ENCODE measurements at places on chromosomes 3 and 15. TPM values are rescaled to one million over a fixed set of nuclear protein-coding genes. Genes with fewer than 3 reads are reported as not detected.
A peak's percentile ranks its signal among the peaks of the same experiment; 100 is the strongest.

- no peak overlapping the region for H3K27ac ChIP-seq
- peak overlapping the region; percentile 4 for H3K4me3 ChIP-seq
- no peak for DNase-seq
- H3K36me3 ChIP-seq, result no peaks in the 10 kb centered on the region
- H3K4me1 ChIP-seq, result peaks cover 7% of the 10 kb centered on the region
These were observed 902 bp downstream of the P2RY13 start for GRCh38 chr3:151328298-151328995.

GRCh38 chr3:184227481-184227935 is 1.9 kb upstream of the VWA5B2 start:
- peaks cover 36% of the 10 kb centered on the region for H3K27me3 ChIP-seq
- peak; percentile 54 for DNase-seq
- no peak overlapping the region for H3K27ac ChIP-seq
- H3K4me1 ChIP-seq, result peaks cover 10% of the 10 kb centered on the region

DNA sequence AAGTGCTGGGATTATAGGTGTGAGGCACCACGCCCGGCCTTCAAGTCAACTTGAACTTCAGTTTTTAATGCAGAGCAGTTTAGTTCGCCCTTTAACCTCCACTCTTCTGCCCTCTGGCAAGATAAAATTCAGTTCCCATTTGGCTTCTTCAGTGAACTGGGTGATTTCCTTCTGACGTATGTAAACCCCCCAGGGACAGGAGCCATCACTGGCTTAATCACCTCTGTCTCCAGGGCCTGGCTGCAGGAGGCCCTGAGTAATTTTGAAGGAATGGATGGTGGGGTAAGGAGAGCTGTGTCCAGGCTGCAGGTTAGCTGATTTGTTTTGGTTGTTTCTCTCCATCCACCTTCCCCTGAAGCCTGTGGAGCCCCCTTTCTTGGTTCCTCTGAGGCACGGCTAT is 11.9 kb downstream of the MCM2 start:
- H3K4me3 ChIP-seq, result no peak overlapping the region
- H3K27ac ChIP-seq, result no peak overlapping the region
- H3K36me3 ChIP-seq, result peaks cover 43% of the 10 kb centered on the region

GRCh38 chr3:106208251-106208650 is 339.4 kb upstream of the CBLB start:
- peaks cover 32% of the 10 kb centered on the region for H3K4me1 ChIP-seq
- H3K27ac ChIP-seq, result peak overlapping the region; percentile 85
- H3K36me3 ChIP-seq, result peaks cover 11% of the 10 kb centered on the region
- H3K4me3 ChIP-seq, result no peak overlapping the region

PROK2 gene
- not detected for polyA plus RNA-seq

PLSCR4 gene
- polyA plus RNA-seq, result not detected

DNA sequence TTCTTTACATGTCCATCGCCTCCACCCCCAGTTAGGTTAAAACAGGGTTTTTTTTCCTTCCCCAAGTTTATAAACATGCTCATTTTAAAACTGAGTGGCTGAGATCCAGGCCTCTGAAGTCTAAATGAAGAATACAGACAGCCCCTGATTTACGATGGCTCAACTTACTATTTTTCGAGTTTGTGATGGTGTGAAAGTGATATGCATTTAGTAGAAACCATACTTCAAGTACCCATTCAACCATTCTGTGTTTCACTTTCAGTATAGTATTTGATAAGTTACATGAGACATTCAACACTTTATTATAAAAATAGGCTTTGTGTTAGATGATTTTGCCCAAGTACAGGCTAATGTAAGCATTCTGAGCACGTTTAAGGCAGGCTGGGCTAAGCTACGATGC is 30.5 kb upstream of the GNB5 start:
- H3K4me1 ChIP-seq, result peaks cover 25% of the 10 kb centered on the region
- H3K27me3 ChIP-seq, result no peaks in the 10 kb centered on the region
- H3K4me3 ChIP-seq, result peak overlapping the region; percentile 72
- DNase-seq, result no peak
- H3K27ac ChIP-seq, result peak overlapping the region; percentile 94

DNA sequence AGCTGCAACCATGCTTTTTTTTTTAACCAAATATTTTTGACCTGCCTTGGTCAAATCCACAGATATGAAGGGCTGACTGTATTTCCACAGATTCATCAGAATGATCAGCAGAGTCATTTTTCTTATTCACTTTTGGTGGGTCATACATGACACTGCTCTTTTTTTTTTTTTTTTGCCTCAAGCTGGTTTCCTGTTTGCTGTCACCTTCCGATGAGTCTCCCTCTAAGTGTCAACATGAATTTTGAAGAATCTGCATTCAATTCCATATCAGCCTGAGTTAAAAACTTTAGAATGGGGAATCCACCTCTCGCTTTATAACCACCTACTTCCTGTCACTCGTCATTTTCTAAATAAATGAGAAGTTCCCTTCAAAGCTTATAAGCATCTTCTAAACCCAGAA is 2.2 kb upstream of the SLC12A8 start:
- no peak for DNase-seq
- peaks cover 28% of the 10 kb centered on the region for H3K27me3 ChIP-seq
- peaks cover 14% of the 10 kb centered on the region for H3K4me1 ChIP-seq
- H3K36me3 ChIP-seq, result no peaks in the 10 kb centered on the region
- no peak overlapping the region for H3K4me3 ChIP-seq

DNA sequence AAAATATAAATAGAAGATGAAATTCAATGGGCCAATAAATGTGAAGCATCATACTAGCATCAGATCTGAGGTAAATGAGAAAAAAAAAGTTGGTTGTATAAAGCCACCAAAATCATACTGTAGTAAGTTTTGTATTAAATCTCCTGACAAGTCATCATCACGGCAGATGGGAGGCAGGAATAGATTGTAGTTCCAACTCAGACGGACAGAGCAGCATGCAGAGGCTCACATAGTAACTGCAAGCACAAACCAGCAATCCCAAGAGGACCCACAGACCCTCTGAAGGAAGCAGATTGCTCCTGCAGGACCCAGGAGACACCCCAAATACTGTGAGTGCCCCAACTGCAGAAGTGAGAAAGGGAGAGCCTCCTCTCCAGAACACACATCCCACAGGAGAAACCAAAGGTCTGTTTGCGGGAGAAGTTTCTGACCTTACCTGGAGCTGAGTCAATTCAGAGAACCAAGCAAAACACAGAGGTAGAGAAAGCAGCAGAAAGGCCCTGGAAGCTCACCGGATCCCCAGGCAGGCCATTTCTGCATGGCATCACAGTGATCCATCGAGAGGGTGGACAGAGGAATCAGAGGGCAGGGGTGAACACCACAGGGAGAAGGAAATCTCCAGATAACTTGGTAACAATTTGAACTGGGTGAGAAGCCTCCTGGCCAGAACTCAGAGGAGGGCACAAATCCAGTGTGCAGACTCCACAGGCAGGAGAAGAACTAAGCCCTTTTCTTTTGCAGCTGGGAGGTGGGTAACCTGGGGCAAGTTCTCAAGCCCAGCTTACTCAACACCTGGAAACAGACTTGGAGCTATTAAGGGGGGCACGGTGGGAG is 141.6 kb upstream of the ARHGEF26 start:
- DNase-seq, result no peak
- no peaks in the 10 kb centered on the region for H3K4me1 ChIP-seq
- no peak overlapping the region for H3K27ac ChIP-seq
- peaks cover 2% of the 10 kb centered on the region for H3K27me3 ChIP-seq
- no peaks in the 10 kb centered on the region for H3K36me3 ChIP-seq

- H3K27me3 ChIP-seq, result no peaks in the 10 kb centered on the region
- H3K36me3 ChIP-seq, result no peaks in the 10 kb centered on the region
- H3K27ac ChIP-seq, result no peak overlapping the region
- DNase-seq, result no peak
- no peaks in the 10 kb centered on the region for H3K4me1 ChIP-seq
- H3K4me3 ChIP-seq, result no peak overlapping the region
These were observed 159.8 kb downstream of the WNT5A start for GRCh38 chr3:55327131-55327920.

- no peak overlapping the region for H3K4me3 ChIP-seq
- DNase-seq, result no peak
- H3K27me3 ChIP-seq, result no peaks in the 10 kb centered on the region
- peaks cover 10% of the 10 kb centered on the region for H3K4me1 ChIP-seq
- no peak overlapping the region for H3K27ac ChIP-seq
These were observed 77.0 kb downstream of the LPP start for GRCh38 chr3:188230962-188231361.

CLDN1 gene
- not detected for polyA plus RNA-seq

- peaks cover 50% of the 10 kb centered on the region for H3K4me1 ChIP-seq
- peak; percentile 28 for DNase-seq
- no peak overlapping the region for H3K27ac ChIP-seq
- peak overlapping the region; percentile 70 for H3K4me3 ChIP-seq
These were observed 533 bp upstream of the SMAD3 start for GRCh38 chr15:67064607-67065530.

- H3K27ac ChIP-seq, result no peak overlapping the region
- no peak overlapping the region for H3K4me3 ChIP-seq
- DNase-seq, result no peak
- H3K4me1 ChIP-seq, result no peaks in the 10 kb centered on the region
These were observed 36.3 kb upstream of the MEIS2 start for GRCh38 chr15:37136666-37137065.

GRCh38 chr15:41967506-41968206 is 4.7 kb downstream of the EHD4 start:
- no peak overlapping the region for H3K4me3 ChIP-seq
- H3K4me1 ChIP-seq, result peaks cover 53% of the 10 kb centered on the region
- no peak for DNase-seq
- peaks cover 2% of the 10 kb centered on the region for H3K36me3 ChIP-seq

GRCh38 chr3:167863811-167864551 is 128.5 kb downstream of the SERPINI1 start:
- peaks cover 3% of the 10 kb centered on the region for H3K27me3 ChIP-seq
- no peak overlapping the region for H3K27ac ChIP-seq
- no peaks in the 10 kb centered on the region for H3K4me1 ChIP-seq

GRCh38 chr3:171640520-171641412 is 169.5 kb downstream of the PLD1 start:
- H3K4me1 ChIP-seq, result no peaks in the 10 kb centered on the region
- H3K4me3 ChIP-seq, result no peak overlapping the region
- no peak for DNase-seq
- H3K27ac ChIP-seq, result no peak overlapping the region
- H3K27me3 ChIP-seq, result peaks cover 5% of the 10 kb centered on the region

DNA sequence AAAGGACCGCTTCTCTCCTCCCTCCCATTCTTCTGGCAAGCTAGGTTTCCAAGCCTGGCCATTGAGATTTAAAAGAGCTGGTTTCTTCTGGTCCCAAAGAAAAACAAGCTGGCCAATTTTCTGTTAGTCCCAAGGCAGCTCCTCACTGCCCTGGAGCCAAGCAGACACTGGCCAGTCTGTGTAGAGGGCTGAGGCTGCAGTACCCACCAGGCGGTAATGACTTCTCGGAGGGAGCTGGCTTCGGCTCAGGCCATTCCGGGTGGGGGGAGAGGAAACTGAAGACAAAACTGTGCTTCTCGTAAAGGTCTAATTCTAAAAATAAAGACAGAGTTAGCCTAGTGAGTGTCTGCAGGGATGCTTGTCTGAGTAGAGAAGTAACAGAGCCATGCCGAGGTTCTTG is 78.5 kb upstream of the SMAD3 start:
- no peaks in the 10 kb centered on the region for H3K4me1 ChIP-seq
- no peak for DNase-seq
- H3K36me3 ChIP-seq, result no peaks in the 10 kb centered on the region

DNA sequence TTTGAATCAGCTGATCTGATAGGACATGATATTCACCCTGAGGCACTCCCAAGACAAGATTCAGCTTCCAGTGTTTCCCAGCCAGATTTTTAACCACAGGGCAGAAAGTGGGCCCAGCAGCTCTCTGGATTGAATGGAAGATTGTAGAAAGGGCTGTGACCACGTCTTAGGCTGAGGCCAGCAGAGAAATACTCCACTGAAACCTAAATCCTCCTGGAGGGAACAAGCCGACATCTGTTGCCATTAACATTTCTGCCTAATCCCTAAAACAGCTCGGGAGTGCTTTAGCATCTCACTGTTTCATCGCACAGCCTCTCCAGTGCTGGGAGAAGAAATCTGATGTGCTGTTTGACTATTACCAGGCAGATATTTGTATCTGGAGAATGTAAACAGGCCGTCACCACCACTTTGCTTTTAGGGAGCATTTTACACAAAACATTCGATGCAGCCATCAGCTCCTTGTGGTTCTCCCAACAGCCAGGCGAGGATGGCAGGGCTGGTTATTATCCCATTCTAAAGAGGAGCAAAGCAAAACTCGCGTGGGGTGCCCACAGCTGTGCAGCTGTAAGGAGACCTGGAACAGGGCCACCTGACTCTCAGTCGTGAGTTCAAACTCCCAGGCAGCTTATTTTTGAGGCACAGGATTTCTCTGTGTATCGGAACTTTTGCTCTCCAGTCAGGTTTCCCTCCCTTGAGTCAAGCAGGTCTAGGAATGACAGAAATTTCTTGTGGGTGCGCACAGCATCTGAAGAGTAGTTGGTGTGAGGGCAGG is 117.4 kb downstream of the LIPC start:
- H3K27ac ChIP-seq, result no peak overlapping the region
- H3K36me3 ChIP-seq, result peaks cover 2% of the 10 kb centered on the region
- DNase-seq, result no peak
- peaks cover 22% of the 10 kb centered on the region for H3K4me1 ChIP-seq

- H3K4me1 ChIP-seq, result no peaks in the 10 kb centered on the region
- no peaks in the 10 kb centered on the region for H3K27me3 ChIP-seq
- no peak overlapping the region for H3K4me3 ChIP-seq
- DNase-seq, result no peak
- no peaks in the 10 kb centered on the region for H3K36me3 ChIP-seq
These were observed 67.8 kb downstream of the THRB start for GRCh38 chr3:24426896-24427295.

GRCh38 chr3:136606990-136607389 is 145.2 kb downstream of the STAG1 start:
- H3K4me1 ChIP-seq, result peaks cover 8% of the 10 kb centered on the region
- no peak overlapping the region for H3K27ac ChIP-seq
- no peaks in the 10 kb centered on the region for H3K27me3 ChIP-seq
- no peak for DNase-seq

TYRO3 gene
- not detected for polyA plus RNA-seq

GCNT3 gene
- not detected for polyA plus RNA-seq

- no peak overlapping the region for H3K27ac ChIP-seq
- no peak for DNase-seq
- H3K27me3 ChIP-seq, result no peaks in the 10 kb centered on the region
- H3K4me1 ChIP-seq, result peaks cover 3% of the 10 kb centered on the region
These were observed 55.4 kb downstream of the BFSP2 start for GRCh38 chr3:133455281-133455680.

CCDC39 gene
- polyA plus RNA-seq, result not detected

GRCh38 chr3:46997453-46998091 is 18.1 kb downstream of the NBEAL2 start:
- H3K27me3 ChIP-seq, result no peaks in the 10 kb centered on the region
- peaks cover 23% of the 10 kb centered on the region for H3K4me1 ChIP-seq
- no peak overlapping the region for H3K27ac ChIP-seq
- DNase-seq, result no peak
- peak overlapping the region; percentile 3 for H3K4me3 ChIP-seq

ZNF717 gene
- polyA plus RNA-seq, result 6.5 TPM

CFAP100 gene
- polyA plus RNA-seq, result not detected

GRCh38 chr3:126051741-126052140 is 32.2 kb downstream of the SLC41A3 start:
- H3K4me1 ChIP-seq, result peaks cover 27% of the 10 kb centered on the region
- H3K36me3 ChIP-seq, result peaks cover 15% of the 10 kb centered on the region
- no peak overlapping the region for H3K27ac ChIP-seq
- DNase-seq, result no peak
- H3K27me3 ChIP-seq, result no peaks in the 10 kb centered on the region
- no peak overlapping the region for H3K4me3 ChIP-seq
